ENCODE measurements at places on chromosomes 7 and 10.

DNA sequence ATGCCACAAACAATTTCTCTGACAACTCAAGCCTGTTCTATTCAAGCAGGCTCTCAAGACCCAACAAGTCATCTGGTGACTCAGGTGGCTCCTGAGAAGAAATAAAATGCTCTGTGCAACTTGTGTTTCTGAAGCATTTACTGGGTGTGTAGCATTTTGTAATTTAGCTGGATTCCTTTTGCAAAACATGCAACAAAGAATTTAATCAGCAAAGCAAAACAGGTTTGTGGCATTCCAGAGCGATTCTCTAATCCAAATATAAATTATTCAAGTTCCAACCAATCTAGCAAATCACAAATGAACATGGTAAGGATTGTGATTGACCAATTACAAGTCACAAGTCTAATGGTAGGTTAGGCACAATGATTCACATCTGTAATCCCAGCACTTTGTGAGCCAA is 39.8 kb upstream of the C10orf67 start:
- no peak for DNase-seq

DNA sequence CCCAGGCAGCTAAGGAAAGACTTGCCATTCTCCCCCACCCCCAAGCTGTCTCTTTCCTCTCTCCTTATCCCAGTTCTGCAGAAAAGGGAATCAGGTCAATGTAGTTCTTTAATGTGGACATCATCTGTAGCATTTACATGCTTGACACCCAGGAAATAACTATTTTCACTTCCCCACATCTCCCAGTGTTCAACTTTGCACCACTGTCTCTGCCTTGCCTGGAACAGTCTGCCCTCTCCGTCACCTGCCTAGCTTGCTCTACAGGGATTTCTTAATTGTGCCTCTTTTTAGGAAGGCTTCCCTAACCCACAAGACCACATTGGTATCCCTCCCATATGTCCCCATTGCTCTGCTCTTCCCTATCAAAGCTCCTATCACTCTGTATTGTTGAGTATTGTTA is 45.9 kb upstream of the TOMM7 start:
- DNase-seq: no peak

DNA sequence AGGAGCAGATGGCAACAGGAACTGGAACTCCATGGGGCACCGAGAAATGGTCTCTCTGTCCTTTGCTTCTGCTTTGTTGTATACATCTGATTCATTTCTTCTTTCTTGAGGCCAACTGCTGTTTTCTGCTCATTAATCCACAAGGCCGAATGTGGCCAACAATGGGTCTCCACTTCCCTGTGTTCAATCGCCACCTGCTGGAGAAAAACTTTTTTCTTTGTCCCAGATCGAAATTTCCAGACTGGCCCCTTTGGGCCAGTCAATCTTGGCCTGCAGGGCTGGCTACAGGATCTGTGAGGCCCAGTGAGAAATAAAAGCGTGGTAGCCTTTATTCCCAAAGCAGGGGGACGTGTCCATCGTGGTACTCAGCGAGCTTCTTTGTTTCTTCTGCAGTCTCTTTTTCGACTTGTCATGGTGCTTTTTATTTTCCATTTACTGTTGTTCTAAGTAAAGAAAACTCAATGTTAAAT is 58.8 kb downstream of the PARP12 start:
- peak; percentile 82 for DNase-seq

DNA sequence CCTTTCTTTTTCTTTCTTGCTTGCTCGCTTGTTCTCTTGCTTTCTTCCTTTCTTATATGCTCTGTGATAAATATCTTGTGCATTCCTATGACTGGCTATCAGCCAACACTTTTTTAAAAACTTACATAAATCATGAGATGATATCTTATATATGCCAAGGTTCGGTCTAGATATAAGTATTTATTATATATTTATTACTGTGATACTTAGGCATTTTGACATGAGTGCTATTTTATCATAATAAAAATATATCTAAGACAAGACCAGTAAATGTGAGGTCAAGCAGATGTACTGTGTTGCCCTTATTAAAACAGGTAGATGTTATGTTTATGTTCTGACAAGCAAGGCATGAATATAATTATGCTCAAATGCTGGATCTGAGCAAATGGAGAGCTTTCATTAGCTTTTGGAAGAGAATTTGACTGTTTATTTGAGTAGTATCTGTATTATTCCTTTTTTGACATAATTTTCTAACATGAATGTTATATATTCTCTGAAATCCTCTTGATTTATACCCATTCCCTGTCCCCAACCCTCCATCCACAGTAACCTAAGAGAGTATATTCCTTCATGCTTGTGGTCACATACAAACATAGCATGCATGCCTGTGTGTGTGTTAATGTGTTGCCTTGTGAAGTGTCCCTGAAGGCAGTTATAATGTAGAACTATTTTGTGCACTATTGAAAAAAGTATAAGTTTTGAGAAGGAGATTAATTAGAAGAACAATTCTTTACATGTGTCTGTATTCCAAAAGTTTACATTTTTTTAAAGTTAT is 158.0 kb downstream of the HDAC9 start:
- DNase-seq: no peak

DNA sequence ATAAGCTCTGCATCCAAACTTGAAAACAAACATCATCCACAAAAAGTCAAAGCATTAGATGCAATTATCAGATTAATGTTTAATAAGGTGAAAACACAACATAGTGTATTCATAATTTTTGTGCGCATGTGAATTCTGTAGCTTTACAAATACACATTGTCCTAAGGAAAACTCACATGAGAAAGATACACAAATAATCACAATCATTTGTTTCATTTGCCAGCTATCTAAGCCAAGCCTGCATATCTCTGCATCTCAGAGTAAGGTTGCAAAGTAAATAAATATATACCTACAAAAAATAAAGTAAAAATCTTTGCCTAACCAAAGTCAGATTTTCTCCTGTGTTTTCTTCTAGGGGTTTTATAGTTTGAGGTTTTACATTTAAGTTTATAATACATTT is 57.4 kb downstream of the ADCY1 start:
- DNase-seq: no peak

- no peak for DNase-seq
These were observed 73.9 kb downstream of the IGF2BP3 start for GRCh38 chr7:23396222-23397015.

DNA sequence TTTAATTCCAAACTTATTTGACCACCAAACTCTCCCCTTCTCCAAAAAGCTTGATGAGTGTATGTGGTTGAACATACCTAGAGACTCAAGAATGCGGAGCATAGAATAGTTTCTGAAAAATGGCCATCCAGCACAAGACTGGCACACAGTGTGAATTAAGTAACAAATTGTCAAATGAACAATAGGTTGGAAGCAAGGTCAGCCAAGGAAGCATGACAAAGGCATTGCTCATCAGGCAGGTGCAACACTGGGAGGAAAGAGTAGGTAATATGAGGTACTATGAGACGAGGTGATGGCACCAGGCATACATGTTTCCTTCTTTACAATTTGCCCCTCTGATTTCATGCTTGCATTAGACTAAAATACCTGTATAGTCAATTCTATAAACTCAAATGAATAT is 73.7 kb downstream of the DKK1 start:
- DNase-seq: no peak

- no peak for DNase-seq
These were observed 272.2 kb downstream of the SNX13 start for GRCh38 chr7:17668122-17668521.

DNA sequence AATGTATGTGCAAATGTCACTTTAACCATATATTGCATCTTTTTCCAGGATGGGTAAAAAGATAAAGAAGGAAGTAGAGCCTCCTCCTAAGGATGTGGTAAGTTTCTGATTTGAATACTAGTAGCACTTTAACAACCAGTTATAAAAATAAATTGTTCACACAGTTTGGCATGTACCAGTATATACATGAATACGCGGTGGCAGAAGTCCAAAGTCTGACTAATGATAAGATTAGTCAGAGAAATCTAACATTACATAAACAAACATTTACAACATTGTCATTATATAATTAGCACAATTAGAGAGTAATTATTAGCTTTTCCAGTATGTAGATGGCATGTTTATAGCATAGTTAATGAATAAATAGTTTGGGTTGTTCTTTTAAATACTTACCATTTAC is 4.1 kb downstream of the ARMC3 start:
- DNase-seq: no peak

DNA sequence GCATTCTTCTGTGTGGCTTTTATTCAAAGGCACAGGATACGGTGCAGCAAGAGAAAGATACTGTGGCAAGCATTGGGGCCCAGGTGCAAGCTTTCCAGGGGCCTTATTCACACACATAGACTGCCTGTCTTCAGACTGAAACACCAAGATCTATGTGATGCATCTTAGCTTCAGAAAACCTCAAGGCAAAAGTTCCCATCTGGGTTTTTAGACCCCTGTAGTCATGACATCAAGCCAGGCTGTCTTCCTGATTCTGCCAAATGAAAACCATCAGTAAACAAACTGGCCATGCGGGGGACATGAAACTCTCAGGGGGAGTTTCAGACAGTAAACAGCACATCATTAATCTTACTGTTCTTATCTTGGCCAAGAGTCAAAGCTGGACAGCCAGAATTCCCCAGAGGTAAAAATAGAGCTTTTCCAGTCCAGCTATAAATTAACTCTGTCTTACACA is 9.8 kb downstream of the AGBL3 start:
- DNase-seq: peak; percentile 93

DNA sequence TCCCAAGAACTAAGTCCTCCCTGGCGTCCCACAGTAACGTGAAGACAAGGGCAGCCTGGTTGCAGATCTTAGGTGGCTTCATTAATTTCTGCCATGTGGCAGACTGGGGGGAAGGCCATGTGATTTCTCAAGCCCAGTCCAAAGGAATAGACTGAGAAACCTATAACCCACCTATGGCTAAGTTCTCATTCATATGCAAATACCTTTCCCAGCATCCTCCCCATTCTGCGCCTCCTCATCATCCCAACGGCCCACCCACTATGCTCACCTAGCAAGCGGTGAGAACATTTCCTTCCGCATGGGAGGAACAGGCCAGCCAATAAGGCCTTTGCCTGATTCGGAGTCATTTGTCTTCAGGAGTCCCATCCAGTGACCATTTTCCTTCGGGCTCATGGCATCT is 8.2 kb upstream of the CLEC2L start:
- DNase-seq: no peak

- peak; percentile 63 for DNase-seq
These were observed 18.4 kb downstream of the TRIM24 start for GRCh38 chr7:138478499-138478908.

- no peak for DNase-seq
These were observed 62.2 kb downstream of the ARHGAP22 start for GRCh38 chr10:48542471-48543181.

DNA sequence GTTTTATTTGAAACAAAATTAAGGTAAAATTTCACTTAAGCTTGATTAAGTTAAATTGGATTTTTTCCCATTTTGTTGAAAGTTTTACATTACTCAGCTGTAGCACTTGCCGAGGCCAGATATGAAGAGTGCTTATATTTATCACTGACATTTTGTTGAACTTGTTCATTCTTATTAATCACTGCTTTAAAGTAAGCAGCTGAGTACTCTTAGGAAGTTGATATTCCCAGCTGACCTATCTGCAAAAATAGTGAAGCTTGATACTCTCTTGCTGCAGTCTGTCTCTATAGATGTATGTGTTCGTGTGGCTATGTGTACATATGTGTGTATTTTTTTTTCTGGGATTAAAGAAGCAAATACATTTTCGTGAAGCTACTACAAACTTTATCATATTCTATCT is 150.0 kb downstream of the SKAP2 start:
- no peak for DNase-seq

- no peak for DNase-seq
These were observed 28.0 kb downstream of the SIRT1 start for GRCh38 chr10:67912331-67912946.

GRCh38 chr7:2005786-2006185 is 227.0 kb downstream of the MAD1L1 start:
- DNase-seq: no peak

GRCh38 chr10:36448760-36449691 is 676.4 kb upstream of the ANKRD30A start:
- DNase-seq: no peak

DNA sequence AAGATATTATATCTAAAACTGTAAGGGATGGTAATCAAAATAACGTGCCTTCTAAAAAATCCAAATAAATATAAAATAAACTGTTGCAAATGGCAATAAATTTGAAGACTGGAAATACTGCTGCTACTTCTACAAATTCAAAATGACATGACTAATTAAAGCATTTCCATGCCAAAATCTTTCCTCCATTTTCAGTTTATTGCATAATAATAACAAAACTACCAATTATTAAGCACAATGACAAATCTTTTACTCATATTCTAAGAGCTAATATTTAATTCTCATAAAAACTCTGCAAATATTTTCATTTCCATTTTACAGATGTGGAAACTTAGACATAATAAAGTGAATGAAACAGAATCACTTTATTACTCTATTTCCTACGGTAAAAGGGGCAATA is 38.8 kb upstream of the NEBL start:
- no peak for DNase-seq

DNA sequence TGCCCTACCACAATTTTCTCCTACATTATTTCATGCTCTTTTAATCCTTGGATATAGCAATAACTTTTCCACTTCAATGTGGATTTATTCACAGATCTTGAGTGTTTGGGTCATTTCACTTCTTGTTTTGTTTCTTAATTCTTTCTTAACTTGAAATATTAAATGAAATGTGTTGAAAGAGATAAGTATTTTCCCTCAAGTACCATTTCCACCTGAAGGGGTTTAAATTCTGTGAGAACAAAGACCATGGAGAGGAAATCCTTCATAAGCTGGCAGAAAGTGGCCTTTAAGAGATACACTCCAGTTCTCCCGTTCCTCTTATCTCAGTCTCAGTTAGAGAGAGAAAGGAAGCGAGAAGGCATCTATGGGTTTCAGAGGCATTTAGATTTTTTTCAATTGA is 14.1 kb upstream of the DLD start:
- DNase-seq: no peak

DNA sequence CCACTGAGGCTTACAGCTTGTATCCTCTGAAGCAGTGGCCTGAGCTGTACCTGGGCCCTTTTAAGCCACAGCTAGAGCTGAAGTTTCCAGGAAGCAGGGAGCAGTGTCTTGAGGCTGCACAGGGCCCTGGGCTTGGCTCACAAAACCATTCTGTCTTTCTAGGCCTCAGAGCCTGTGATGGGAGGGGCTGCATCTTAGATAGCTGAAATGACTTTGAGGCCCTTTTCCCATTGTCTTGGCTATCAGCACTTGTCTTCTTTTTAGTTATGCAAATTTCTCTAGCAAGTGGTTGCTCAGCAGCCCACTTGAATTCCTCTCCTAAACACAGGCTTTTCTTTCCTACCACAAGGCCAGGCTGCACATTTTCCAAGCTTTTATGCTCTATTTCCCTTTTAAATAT is 864.2 kb downstream of the REEP3 start:
- DNase-seq: no peak

DNA sequence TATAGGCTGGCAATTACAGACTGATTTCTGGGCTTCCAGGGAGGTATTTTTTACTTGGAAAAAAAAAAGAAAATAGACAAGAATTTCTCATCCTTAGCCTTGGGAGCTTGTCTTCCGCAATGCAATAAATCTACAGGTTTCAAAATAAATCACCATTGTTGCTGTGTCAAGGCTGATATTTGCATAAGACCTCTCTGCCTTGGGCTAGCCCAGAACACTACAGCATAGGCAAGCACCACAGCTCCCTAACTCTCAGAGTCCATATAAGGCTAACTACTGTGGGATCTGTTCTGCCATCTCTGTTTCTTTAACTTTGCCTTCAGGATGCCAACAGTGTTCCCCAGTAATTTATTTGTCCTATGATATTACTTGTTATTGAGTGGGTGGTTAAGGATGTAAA is 64.4 kb downstream of the ZWINT start:
- no peak for DNase-seq

All from MM.1S (cell line).